ENCODE measurements at places on chromosomes 2 and 18. TPM values are rescaled to one million over a fixed set of nuclear protein-coding genes. Genes with fewer than 3 reads are reported as not detected.

The DSG4 gene
- total RNA-seq = not detected

The CCBE1 gene
- total RNA-seq = 2.8 TPM

The RAB27B gene
- 0.80 TPM for total RNA-seq

The POTEI gene
- not detected for total RNA-seq

The HOXD11 gene
- total RNA-seq = 0.04 TPM

The HS1BP3 gene
- total RNA-seq = 9.8 TPM

The CAPN13 gene
- not detected for total RNA-seq

The OBSL1 gene
- total RNA-seq = 120 TPM

The HNMT gene
- total RNA-seq = 37.7 TPM

The COLEC11 gene
- total RNA-seq = 0.18 TPM

The SLC5A7 gene
- total RNA-seq = 0.22 TPM

The C2orf78 gene
- total RNA-seq = not detected

The TNFAIP6 gene
- total RNA-seq = 15.4 TPM

The GPR45 gene
- total RNA-seq = not detected

The VSNL1 gene
- total RNA-seq = 2.3 TPM

The COL6A3 gene
- 370 TPM for total RNA-seq

The TM4SF20 gene
- not detected for total RNA-seq

The LPIN1 gene
- 18.3 TPM for total RNA-seq
